Fibroblast of upper back skin (primary cell): ENCODE measurements at places on chromosomes 3 and 15.

DNA sequence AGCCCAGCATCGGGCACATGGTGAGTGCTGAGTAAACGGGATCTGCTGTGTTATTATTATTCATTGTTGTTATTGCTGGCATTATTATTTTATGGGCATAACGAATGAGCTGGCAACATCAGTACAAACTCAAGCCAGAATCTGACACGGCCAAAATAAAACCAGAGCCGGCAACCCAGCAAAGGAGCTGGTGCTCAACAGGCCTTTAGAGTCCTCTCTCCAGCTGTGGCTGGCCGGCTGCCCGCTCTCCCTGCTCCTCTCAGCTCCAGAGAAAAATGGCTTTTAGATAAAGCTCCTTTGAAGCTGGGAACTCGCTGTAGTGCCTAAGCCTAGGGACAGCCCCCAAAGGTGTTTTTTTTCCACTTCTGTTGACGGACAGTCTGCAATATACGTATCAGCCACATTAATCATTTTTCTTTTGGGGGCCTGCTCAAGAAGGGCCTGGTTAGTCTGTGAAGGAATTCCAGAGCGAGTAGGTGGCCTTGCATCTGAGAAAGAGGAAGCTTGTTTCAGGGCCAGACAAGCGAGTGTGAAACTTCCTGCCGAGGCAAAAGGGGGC lies 193.9 kb upstream of the UBE2E1 start:
- DNase-seq: peak; percentile 73

GRCh38 chr3:124395162-124395561 lies 335.1 kb upstream of the UMPS start:
- no peak for DNase-seq

- DNase-seq: peak; percentile 83
Observed at GRCh38 chr3:78734048-78734637, 1033.7 kb downstream of the ROBO1 start.

- DNase-seq: peak; percentile 54
Observed at GRCh38 chr15:61441891-61442290, 212.8 kb upstream of the RORA start.

GRCh38 chr3:11095932-11096265 lies 58.4 kb upstream of the HRH1 start:
- DNase-seq: no peak

DNA sequence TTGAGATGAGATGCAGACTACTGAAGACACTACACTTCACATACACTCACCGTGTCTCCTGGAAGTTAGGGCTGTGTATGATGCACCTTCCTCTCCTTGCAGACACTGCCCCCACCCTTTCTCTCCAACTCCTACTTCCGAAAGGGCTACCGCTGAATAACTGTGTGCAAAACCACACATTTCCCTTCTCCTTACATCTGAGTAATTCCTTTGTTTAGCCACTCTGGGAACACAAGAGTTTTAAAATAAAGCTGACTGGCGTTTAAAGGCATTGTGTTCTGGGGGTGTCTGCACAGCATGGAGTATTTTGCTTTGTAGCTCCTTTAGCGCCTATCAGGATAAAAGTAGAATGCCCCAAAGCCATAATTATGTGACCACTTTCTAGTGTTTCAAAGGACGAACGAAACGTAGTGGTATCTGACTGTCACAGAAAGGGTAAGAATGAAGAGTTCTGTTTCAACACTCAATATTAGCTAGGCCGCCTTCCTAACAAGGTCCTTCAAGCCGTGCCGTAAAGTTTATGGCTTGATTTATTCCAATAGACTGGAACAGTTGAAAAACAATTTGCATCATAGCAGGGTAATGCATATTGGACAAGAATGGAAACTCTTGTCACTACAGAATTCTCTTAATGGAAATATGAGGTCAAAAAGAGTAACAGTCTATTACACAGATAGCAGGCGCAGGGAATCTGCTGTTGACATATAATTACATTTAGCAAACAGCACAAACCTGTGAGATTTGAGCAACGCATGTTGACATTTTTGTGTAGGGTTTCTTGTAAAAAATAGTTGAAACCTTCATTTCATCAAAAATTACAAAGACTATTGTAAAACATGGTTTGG lies 619.9 kb downstream of the FOXP1 start:
- peak; percentile 14 for DNase-seq

GRCh38 chr3:149267565-149267964 lies 45.9 kb upstream of the CP start:
- DNase-seq: no peak

DNA sequence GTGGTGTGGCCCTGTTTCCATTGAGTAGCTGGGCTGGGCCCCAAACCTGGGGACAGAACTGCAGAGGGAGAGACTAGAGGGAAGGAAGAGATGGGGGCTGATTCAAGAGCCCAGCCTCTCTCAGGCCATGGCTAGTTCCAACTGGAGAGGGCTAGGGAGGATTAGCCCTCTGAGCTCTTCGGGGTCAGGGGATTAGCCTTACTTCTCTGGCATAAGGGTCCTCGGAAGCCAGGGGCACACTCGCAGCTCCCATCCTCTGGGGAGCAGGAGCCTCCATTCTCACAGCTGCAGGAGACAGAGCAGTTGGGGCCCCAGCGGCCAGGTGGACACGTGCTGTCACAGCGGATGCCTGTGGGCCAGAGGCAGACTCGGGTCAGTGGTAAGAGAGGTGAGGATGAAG lies 53.3 kb downstream of the RAB11A start:
- no peak for DNase-seq

DNA sequence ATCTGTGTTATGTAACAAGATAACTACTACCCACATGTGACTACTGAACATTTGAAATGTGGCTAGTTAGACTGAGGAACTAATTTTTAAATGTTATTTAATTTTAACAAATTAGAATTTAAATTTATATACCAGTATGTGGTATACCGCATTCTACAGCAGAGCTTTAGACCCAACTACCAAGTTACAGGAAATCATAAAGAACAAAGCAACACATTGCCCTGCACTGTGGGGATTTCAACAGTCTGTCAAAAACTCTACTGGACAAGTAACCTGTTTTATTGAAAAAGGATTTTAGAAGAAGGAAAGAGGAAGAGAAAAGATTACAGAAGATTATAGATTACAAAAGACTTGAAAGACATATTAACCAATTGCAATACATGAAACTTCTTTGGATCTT lies 64.9 kb downstream of the DPH6 start:
- no peak for DNase-seq

DNA sequence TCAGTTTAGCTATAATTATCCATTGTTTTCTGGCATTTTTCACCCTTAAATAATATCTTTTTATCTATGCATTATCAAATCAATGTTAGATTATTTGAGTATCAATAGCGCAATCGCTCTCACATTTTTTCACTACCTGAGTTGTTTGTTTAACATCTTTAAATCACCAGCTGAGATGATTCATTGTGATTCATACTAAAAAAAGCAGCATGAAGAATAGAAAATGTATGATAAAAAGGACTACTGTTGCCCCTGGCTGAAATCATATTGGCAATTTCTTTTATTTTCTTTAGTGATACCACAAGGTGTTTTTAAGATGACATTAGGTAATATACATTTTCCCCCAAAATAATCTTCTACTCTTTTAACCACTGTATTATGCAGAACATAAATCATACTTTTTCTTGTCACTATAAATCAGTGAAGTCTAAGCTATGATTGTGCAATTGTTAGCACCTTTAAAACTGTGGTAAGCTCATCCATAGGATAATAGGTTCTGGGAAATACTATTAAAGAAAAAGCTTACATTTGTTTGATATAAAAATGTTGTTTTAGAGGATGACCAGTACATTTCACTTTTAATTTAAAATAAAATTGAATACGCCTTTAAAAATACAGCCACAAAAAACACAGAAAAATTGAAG lies 889.1 kb downstream of the NAALADL2 start:
- peak; percentile 34 for DNase-seq

DNA sequence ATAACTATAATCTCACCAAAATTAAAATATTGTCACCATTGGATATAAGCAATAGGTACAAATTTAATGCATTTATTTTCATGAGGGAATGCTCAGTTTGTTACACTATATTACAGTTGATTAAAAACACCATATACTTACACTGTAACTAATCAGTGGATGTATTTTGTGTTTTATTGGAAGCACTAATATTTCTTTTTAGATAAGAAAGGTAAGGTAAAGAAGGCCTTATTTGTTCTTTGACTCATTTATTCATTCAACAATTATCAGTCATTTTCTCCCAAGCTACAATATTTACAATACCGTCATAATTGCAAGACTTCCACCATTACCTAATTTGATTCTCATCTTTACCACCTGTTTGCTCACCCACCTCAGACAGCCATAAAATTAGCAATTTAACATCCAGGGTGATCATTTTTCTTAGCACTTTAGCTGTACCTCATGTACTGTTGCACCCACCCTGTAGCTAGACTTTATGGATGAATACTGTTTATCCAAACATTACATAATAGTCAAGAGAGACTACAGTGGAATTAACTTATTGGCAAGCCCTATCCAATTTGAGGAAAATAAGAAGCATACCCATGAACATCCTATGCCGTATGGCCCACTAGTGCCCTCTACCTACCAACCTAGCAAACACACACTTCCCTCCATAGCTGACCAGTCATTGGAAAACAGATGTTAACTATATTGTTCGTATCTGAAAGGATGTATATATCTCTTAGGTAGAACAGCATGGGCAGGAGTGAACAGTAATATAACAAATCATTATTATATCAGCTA lies 229.6 kb downstream of the BBX start:
- DNase-seq: peak; percentile 38

- peak; percentile 75 for DNase-seq
Observed at GRCh38 chr3:72903004-72903403, 15.2 kb downstream of the GXYLT2 start.

- no peak for DNase-seq
Observed at GRCh38 chr3:159265705-159266104, 463.9 kb downstream of the MFSD1 start.
